Activated T-helper 2 cell treated with anti-CD3 and anti-CD28 coated beads, Interferon-gamma antibody, Interleukin-2, Interleukin-4, amounts not matched to agents 10 μg/mL and 5 μg/mL and 100 μg/mL, durations not matched to agents 14 hours and 24 hours and 36 hours (primary cell): ENCODE measurements at places on chromosomes 11 and 22.

- no peak overlapping the region for H3K4me3 ChIP-seq
- no peak for DNase-seq
- H3K27ac ChIP-seq: no peak overlapping the region
- H3K4me1 ChIP-seq: no peaks in the 10 kb centered on the region
- peaks cover 2% of the 10 kb centered on the region for H3K27me3 ChIP-seq
Observed at GRCh38 chr11:110755941-110756340, 43.7 kb upstream of the ARHGAP20 start.

DNA sequence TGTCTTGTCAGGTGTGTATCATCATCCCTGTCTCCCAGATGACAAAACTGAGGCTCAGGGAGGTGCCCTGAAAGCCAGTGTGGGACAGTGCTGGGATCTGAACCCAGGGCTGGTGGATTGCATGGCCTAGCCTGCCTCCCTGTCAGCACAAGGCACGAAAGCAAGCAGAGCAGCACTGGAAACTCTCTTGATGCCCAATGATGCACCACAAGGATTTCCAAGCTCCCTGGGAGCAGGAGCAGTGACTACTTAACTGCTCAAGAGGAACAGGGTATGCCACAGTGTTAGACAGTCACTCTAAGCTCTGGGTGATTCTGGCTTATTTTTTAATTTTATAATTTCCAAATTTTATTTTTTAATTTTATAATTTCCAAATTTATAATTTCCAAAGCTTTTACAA, 9.0 kb downstream of the ZC3H7B start:
- H3K4me1 ChIP-seq: peaks cover 21% of the 10 kb centered on the region
- DNase-seq: no peak
- H3K36me3 ChIP-seq: peaks cover 25% of the 10 kb centered on the region
- H3K27me3 ChIP-seq: no peaks in the 10 kb centered on the region
- H3K27ac ChIP-seq: no peak overlapping the region

DNA sequence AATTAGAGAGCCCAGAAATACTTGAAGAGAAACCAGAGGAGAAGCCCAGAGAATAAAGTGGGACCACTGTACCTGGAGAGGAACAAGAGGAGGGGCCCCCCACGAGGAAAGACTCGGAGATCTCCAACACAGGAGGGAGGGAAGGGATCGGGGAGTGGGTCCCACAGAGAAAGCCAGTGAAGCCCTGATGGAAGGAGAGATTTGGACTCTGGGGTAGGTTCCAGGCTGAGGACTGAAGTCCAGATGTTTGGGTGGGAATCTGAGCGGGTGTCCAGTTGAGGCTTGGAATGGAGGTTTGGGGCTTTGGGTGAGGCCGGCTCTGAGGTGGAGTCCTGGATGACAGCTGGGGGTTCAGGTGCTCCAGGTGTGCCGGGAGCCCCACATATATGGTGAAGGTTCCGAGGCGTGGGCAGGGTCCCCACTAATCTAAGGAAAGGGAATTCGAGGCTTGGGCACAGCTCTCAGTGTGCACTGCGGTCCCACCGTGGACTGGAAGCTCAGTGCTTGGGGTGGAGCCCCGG, 32.6 kb downstream of the PDE2A start:
- H3K27ac ChIP-seq: no peak overlapping the region
- no peaks in the 10 kb centered on the region for H3K36me3 ChIP-seq

DNA sequence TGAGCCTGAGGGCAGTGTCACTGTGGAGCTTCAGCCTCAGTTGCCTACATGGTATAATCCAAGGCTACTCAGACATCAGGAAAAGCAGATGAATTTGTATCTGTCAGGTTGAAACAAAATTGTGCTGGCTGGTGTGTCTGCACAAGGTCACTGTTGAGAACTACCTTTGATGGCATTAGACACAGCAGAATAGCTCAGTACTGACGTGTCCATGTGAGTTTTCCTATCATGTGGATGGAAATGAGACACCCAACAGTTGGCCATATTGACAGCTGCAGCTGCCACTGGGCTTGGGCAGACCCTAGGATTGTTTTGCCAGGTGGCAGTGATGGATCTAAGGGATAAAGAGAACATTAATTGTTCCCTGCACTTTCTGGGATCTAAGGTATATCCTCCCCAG, 15.8 kb downstream of the CCDC134 start:
- H3K27ac ChIP-seq: no peak overlapping the region
- H3K4me1 ChIP-seq: peaks cover 6% of the 10 kb centered on the region
- H3K4me3 ChIP-seq: no peak overlapping the region
- peaks cover 42% of the 10 kb centered on the region for H3K36me3 ChIP-seq
- no peaks in the 10 kb centered on the region for H3K27me3 ChIP-seq

- no peak for DNase-seq
- no peak overlapping the region for H3K4me3 ChIP-seq
- peaks cover 90% of the 10 kb centered on the region for H3K4me1 ChIP-seq
Observed at GRCh38 chr22:30314915-30315314, 11.8 kb downstream of the TBC1D10A start.

DNA sequence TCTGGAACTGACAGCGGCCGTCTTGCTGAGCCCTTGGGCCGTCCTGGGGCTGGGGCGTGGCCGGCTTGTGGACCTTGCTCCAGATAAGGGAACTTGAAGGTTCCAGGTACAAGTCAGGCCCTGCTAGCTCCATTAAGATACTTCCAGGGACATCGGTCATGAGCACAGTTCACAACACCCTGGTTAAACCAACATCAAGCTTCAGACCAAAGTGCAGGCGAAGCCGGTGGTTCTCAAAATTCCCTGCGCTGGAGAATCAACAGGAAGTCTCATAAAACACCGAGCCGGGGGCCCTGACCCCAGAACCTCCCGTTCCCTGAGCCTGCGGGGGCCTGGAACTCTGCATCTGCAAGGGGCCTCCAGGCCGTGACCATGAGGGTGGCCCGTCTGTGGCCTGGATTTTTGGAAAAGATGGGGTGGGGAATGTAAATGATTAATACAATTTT, 1043.8 kb downstream of the BRD1 start:
- DNase-seq: peak; percentile 1
- no peaks in the 10 kb centered on the region for H3K36me3 ChIP-seq
- no peak overlapping the region for H3K27ac ChIP-seq
- H3K27me3 ChIP-seq: no peaks in the 10 kb centered on the region
- H3K4me1 ChIP-seq: no peaks in the 10 kb centered on the region

DNA sequence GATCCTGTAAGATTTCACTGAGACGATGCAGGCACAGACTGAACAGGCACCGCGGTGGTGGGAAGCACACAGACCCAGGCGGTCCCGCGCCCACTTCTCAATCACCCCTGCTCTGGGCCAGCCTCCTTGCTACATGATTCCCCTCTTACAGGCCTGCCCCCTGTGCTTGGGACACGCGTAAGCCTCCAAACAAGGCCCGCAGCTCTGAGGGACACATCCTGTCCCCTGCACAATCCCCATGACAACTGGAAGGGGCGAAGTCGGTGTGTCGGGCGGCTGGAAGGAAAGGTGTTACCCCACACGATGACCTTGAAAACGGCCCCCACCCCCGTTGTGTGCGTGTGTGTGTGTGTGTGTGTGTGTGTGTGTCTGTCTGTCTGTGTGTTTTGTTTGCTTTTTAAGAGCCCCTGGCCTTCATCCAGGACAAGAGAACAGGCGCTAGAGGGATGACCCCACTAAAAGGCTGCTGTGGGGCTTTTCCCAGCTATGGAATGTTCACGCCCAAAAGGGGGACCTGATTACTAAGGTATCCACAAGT, 13.1 kb downstream of the CELSR1 start:
- H3K27me3 ChIP-seq: peaks cover 2% of the 10 kb centered on the region
- H3K27ac ChIP-seq: no peak overlapping the region
- no peak overlapping the region for H3K4me3 ChIP-seq

GRCh38 chr22:36885474-36885873, 24.7 kb downstream of the NCF4 start:
- H3K4me3 ChIP-seq: no peak overlapping the region
- H3K36me3 ChIP-seq: peaks cover 18% of the 10 kb centered on the region
- DNase-seq: no peak
- peaks cover 2% of the 10 kb centered on the region for H3K27me3 ChIP-seq
- H3K4me1 ChIP-seq: peaks cover 26% of the 10 kb centered on the region

- peaks cover 42% of the 10 kb centered on the region for H3K4me1 ChIP-seq
- H3K4me3 ChIP-seq: peak overlapping the region; percentile 94
- peaks cover 60% of the 10 kb centered on the region for H3K36me3 ChIP-seq
- peak; percentile 60 for DNase-seq
- H3K27me3 ChIP-seq: no peaks in the 10 kb centered on the region
Observed at GRCh38 chr11:67436459-67437081, 912 bp downstream of the PTPRCAP start.

DNA sequence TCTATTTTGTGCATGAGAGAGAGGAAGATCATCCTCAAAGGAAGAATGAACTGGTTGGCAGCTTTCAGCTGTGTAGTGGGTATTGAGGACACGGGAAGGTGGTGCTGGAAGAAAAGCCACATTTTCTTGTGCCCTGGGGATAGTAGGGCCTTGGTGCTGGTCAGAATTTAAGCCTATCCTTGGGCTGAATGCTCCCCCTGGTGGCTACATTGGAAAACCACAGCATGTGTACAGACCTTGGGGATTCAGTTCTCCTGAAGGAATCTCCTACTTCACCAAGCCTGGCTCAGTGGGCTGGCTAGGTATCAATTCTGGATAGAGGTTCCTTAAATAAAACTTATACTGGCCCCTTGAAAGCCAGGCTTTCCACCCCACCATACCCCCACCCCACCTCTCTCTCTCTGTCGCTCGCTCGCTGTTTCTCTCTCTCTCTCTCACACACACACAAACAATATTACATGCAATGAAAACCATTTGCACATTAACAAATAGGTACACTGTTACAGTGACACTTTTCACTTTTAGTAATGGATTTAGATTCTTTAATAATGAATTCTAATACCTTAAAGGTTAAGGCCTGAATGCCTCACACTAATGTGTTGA, 2.8 kb upstream of the OR51M1 start:
- H3K27me3 ChIP-seq: no peaks in the 10 kb centered on the region
- DNase-seq: no peak
- H3K4me1 ChIP-seq: no peaks in the 10 kb centered on the region
- H3K27ac ChIP-seq: no peak overlapping the region
- no peaks in the 10 kb centered on the region for H3K36me3 ChIP-seq
- H3K4me3 ChIP-seq: no peak overlapping the region

DNA sequence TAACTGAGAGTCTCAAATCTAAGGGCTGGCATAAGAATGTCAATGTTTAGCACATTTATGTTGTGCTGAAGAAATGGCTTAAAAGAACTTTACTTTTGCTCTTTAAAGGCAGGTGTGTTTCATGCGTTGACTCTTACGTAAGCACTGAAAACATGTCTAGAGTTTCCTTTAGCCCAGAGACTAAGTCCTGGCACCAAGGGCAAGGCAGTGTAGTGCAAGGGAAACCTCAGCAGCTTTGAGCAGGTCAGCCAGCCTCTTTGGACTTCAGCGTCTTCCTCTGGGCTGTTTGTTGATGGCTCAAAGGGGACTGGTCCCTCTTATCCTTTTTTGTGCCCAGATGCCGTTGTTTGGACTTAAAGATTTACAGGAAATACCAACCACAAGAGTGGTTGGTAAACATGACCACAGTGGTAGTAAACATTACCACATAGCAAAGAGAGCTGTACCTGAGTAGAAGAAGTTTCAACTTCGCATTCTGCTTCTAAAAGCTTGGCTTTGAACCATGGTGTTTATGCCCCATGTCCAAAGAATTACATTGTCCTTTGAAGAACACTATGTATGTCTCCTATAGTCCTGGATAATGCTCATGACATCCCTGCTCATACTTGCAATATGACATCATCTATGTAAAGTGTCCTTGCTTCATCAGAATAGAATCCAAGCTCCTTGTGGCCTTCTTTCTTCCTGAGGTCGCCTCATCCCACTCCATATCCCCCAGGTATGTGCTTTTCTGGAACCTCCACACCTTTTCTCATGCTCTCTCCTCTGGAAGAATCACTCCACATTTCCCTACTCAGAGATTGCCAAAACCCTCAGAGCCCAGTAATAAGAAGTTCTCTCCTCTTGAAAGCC, 23.5 kb downstream of the TENM4 start:
- no peaks in the 10 kb centered on the region for H3K27me3 ChIP-seq
- no peaks in the 10 kb centered on the region for H3K4me1 ChIP-seq
- H3K4me3 ChIP-seq: no peak overlapping the region

DNA sequence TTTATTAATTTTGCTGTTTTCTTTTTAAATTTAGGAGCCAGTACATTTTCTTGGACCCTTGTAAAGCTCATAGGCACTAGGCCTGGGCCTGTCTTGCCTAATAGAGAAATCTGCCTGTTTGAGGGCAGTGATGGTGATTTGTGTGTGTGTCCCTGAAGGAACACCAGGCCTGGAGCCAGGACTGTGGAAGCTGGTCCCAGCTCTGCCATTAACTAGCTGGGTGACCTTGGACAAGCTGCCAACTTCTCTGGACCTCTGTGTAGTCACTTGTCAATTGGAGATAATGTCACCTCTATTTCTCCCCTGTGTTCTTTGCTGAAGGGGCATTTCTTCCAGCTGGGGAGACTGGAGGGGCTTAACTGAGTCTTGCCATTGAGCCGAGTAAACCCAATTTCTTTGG, 16.0 kb upstream of the FTH1 start:
- H3K4me3 ChIP-seq: no peak overlapping the region
- H3K36me3 ChIP-seq: peaks cover 3% of the 10 kb centered on the region
- peaks cover 11% of the 10 kb centered on the region for H3K27me3 ChIP-seq
- no peak overlapping the region for H3K27ac ChIP-seq

DNA sequence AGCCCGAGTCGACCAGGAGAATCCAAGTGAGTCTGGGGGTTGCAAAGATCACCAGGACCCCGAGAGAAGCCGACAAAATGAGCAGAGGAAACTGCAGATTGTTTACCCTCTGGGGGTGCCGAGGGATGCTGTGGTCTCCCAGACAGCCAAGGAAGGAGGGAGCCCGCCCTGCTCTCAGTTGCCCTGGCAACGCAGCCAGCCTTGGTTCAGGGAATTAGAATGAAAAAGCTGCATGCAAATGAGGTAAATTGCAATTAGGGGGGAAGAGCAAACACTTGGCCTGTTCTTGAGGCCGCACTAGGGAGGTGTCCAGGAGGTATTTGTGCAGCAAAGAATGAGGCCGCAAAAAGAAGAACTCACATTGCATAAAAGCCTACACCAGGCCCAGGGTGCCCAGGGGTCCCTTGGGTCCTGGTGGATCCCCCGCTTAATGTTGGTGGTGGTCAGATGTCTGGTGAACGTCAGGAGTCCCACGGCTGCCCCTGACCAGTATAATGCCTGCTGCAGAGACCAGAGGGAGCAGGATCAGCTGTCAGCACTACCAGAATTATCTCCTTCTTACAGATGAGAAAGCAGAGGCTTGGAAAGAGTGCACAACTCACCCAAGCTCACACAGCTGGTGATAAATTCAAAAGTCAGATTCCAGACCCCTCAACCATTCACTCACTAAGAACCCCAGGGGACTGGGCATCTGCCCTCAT, 40.3 kb upstream of the ATXN10 start:
- DNase-seq: no peak
- H3K27ac ChIP-seq: no peak overlapping the region
- no peak overlapping the region for H3K4me3 ChIP-seq
- no peaks in the 10 kb centered on the region for H3K36me3 ChIP-seq

GRCh38 chr11:132744771-132745170, 787.5 kb downstream of the OPCML start:
- H3K27ac ChIP-seq: no peak overlapping the region
- no peaks in the 10 kb centered on the region for H3K4me1 ChIP-seq
- no peaks in the 10 kb centered on the region for H3K27me3 ChIP-seq
- H3K36me3 ChIP-seq: no peaks in the 10 kb centered on the region
- DNase-seq: no peak
- no peak overlapping the region for H3K4me3 ChIP-seq
